ENCODE measurements at places on chromosomes 6 and 20.

DNA sequence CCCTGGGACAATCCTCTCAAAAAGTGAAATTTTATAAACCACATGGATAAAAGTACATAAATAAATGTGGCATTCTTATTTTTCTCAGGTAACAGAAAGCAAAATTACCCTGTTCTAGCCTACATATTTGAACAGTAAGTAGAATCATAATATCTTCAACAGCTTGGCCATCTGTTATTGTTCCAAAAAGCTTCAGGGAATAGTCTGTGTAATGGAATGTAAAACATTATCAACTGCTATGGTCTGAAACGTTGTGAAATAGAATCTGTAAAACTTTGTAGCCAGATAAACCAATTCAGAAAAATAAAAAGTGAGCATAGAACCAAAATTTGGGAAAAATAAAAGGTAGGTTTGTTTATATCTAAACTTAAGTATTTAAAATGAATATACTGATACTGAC, 114.7 kb downstream of the THEMIS start:
- peak; percentile 58 for DNase-seq

GRCh38 chr6:166592821-166593220, 6.3 kb upstream of the RAMACL start:
- DNase-seq = peak; percentile 96

GRCh38 chr6:108080010-108080780, 5.7 kb upstream of the OSTM1 start:
- DNase-seq = peak; percentile 77

- no peak for DNase-seq
These were observed 12.8 kb downstream of the GSTA1 start for GRCh38 chr6:52790861-52791260.

DNA sequence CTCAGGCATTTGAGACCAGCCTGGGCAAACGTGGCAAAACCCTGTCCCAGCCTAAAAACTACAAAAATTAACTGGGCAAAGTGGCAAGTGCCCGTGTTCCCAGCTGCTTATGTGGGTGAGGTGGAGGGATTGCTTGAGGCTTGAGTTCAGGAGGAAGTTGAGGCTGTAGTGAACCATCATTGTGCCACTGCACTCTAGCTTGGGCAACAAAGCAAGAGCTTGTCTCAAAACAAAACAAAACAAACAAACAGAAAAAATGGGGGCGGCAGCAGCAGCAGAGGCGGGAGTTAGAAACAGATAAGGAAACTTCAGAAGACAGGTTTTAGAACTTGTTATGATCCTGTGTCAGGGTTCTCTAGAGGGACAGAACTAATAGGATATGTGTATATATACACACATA, 49.0 kb downstream of the SCAF8 start:
- DNase-seq = no peak

DNA sequence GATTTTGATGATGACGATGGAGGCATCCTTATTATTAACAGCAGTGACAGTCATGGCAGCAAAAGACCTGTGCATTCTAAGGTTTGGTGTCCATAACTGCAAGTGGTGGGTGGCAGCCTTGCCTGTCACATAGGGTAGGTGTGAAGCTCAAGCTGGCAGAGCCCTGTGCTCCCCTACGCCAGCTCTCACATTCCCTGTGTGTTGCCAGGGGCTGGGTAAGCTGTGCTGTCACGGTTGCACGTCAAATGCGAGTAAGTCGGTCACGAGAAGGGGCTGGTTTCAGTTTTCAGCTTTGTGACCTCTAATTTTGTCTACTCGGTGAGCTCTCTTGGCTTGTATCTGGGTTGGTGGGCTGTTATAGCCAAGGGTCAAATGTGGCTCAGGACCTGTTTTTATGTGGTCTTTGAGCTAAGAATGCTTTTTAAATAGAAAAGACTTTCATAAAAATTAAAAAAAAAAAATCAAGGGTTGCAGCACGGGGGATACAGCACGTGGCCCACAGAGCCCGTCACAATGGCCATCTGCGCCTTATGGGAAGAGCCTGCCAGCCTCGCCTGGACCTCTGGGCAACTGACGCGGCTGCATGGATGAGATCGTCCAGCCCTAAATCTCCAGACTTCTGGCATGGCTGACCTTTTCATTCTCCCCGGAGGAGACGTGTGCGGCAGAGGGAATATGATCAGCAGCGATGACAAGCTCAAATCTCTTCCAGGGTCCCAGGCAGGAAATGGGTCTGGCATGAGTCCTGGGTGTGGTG, 148.5 kb downstream of the PHACTR3 start:
- no peak for DNase-seq

DNA sequence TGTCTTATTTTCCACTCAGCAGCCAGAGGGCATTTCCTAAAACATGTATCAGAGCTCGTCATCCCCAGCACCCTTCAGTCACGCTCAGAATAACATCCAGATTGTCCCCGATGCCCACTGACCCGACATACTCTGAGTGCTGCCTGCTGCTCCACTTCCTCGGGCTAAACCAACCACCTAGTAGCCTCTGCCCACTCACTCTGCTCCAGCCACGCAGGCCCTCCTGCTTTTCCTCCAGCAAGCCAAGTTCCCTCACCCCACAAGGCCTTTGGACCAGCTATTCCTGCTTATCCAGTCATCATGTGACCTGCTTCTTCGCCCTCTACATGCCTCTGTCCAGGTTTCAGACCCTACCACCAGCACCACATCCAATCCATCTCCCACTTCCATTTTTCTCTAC, 454.2 kb downstream of the CD83 start:
- DNase-seq = no peak

DNA sequence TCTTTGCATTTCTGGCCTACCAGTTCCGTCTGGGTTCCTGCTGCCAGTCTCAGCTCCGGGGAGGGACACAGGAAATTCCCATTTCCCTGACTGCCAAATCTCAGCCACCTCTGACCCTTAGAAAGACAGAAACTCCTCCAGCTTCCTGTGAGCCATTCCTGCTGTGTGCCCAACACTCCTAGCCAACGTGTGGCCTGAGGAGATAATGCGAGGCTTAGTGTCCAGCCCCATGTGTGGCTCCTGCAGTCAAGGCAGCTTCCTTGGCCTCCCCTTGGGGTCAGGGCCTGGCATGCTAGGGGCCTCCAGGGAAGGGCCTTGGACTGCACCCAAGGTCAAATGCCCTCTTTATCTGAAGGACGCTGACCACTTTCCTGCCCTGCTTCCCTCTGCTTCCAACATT, 45.1 kb downstream of the MAFB start:
- no peak for DNase-seq
